ENCODE measurements at places on chromosomes 12 and 14. TPM values are rescaled to one million over a fixed set of nuclear protein-coding genes. Genes with fewer than 3 reads are reported as not detected.

GRCh38 chr14:54366736-54367735 lies 29.8 kb upstream of the CDKN3 start:
- H3K4me3 ChIP-seq = no peak overlapping the region
- peak; percentile 69 for DNase-seq
- H3K27ac ChIP-seq = no peak overlapping the region
- peaks cover 38% of the 10 kb centered on the region for H3K4me1 ChIP-seq
- H3K27me3 ChIP-seq = peaks cover 1% of the 10 kb centered on the region

DNA sequence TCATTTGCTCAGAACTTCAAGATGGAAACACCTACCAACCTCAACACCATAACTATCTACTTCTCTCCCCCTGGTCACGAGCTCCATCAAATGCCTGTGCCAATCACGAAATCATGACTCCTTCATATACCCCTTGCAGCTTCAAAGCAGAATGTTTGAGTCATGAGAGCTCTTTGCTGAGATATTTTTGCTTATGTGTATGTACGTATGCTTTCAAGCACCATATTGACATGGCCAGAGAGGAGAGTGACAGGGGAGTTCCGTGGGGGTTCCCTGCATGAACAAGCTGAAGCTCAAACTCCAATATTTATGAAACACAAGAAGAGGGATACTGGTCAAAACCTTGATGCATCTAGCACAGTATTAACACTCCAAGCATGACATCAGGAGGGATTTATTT lies 374.4 kb downstream of the DPF3 start:
- H3K27ac ChIP-seq = no peak overlapping the region
- H3K4me3 ChIP-seq = no peak overlapping the region
- H3K36me3 ChIP-seq = no peaks in the 10 kb centered on the region

- H3K4me1 ChIP-seq = no peaks in the 10 kb centered on the region
- H3K27ac ChIP-seq = no peak overlapping the region
- no peak for DNase-seq
- no peak overlapping the region for H3K4me3 ChIP-seq
- H3K27me3 ChIP-seq = no peaks in the 10 kb centered on the region
These were observed 11.5 kb upstream of the RASSF3 start for GRCh38 chr12:64598831-64599230.

DNA sequence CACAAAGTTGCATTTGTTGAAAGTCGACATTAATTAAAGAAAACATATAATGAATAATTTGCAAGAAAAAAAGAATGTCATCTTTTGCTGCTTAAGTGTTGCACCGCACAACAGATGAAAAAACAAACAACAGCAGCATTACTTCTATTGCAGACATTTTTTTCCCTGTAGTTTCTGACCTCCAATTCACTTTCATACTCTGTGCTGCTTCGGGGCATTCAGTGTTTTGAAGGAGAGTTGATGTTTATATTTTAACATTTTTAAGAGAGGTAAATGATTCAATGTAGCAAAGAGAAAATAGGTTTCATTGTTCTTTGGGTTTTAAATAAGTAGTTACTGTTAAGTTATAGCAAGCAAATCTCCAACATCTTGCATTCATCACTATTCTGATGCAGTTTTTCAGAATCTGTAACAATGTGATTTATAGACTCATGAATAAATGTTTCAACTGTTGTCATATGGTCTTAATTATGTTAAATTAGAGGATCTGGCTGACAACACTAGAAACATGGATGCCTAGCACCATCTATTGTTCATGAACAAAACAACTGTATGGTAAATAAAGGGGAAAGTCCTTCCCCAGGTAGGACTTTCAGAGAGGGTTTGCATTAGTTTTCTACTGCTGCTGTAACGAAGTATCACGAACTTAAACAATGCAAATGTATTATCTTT lies 168.1 kb downstream of the BCAT1 start:
- H3K4me1 ChIP-seq = no peaks in the 10 kb centered on the region
- no peaks in the 10 kb centered on the region for H3K36me3 ChIP-seq
- H3K4me3 ChIP-seq = no peak overlapping the region
- no peaks in the 10 kb centered on the region for H3K27me3 ChIP-seq
- no peak for DNase-seq

- no peak overlapping the region for H3K4me3 ChIP-seq
- no peak for DNase-seq
- H3K36me3 ChIP-seq = no peaks in the 10 kb centered on the region
- no peaks in the 10 kb centered on the region for H3K27me3 ChIP-seq
- H3K4me1 ChIP-seq = peaks cover 6% of the 10 kb centered on the region
These were observed 30.6 kb upstream of the NFYB start for GRCh38 chr12:104168596-104168995.

- peak overlapping the region; percentile 50 for H3K27ac ChIP-seq
- H3K4me3 ChIP-seq = no peak overlapping the region
- H3K27me3 ChIP-seq = no peaks in the 10 kb centered on the region
- DNase-seq = peak; percentile 93
These were observed 122.5 kb downstream of the PHLDA1 start for GRCh38 chr12:75908961-75909605.

GRCh38 chr14:92525322-92526095 lies 11.9 kb downstream of the RIN3 start:
- no peak overlapping the region for H3K4me3 ChIP-seq
- no peaks in the 10 kb centered on the region for H3K4me1 ChIP-seq
- H3K36me3 ChIP-seq = no peaks in the 10 kb centered on the region
- no peak for DNase-seq
- no peak overlapping the region for H3K27ac ChIP-seq

GRCh38 chr12:79549531-79550271 lies 141.1 kb downstream of the PAWR start:
- H3K4me1 ChIP-seq = peaks cover 55% of the 10 kb centered on the region
- H3K27ac ChIP-seq = peak overlapping the region; percentile 99
- H3K36me3 ChIP-seq = peaks cover 3% of the 10 kb centered on the region
- DNase-seq = peak; percentile 76
- H3K4me3 ChIP-seq = no peak overlapping the region
- no peaks in the 10 kb centered on the region for H3K27me3 ChIP-seq

GRCh38 chr12:104360983-104361707 lies 57.6 kb downstream of the EID3 start:
- no peaks in the 10 kb centered on the region for H3K36me3 ChIP-seq
- no peaks in the 10 kb centered on the region for H3K27me3 ChIP-seq
- H3K27ac ChIP-seq = no peak overlapping the region
- no peak overlapping the region for H3K4me3 ChIP-seq
- peak; percentile 44 for DNase-seq

- H3K27ac ChIP-seq = no peak overlapping the region
- no peaks in the 10 kb centered on the region for H3K27me3 ChIP-seq
- no peaks in the 10 kb centered on the region for H3K36me3 ChIP-seq
- H3K4me1 ChIP-seq = peaks cover 3% of the 10 kb centered on the region
- H3K4me3 ChIP-seq = no peak overlapping the region
- DNase-seq = no peak
These were observed 60.8 kb downstream of the SETD3 start for GRCh38 chr14:99419905-99420304.

- H3K4me3 ChIP-seq = no peak overlapping the region
- DNase-seq = no peak
- H3K36me3 ChIP-seq = no peaks in the 10 kb centered on the region
- H3K4me1 ChIP-seq = peaks cover 19% of the 10 kb centered on the region
These were observed 100.3 kb upstream of the NCOR2 start for GRCh38 chr12:124667506-124668326.

GRCh38 chr14:20524027-20524426 lies 18.7 kb downstream of the RNASE10 start:
- peaks cover 5% of the 10 kb centered on the region for H3K27me3 ChIP-seq
- no peak overlapping the region for H3K4me3 ChIP-seq

- H3K4me1 ChIP-seq = peaks cover 31% of the 10 kb centered on the region
- no peak overlapping the region for H3K4me3 ChIP-seq
- H3K27ac ChIP-seq = no peak overlapping the region
These were observed 587 bp downstream of the SELPLG start for GRCh38 chr12:108633081-108633533.

- H3K27me3 ChIP-seq = no peaks in the 10 kb centered on the region
- H3K27ac ChIP-seq = no peak overlapping the region
- H3K4me1 ChIP-seq = no peaks in the 10 kb centered on the region
- no peak overlapping the region for H3K4me3 ChIP-seq
- no peaks in the 10 kb centered on the region for H3K36me3 ChIP-seq
These were observed 8.9 kb upstream of the EEA1 start for GRCh38 chr12:92938018-92938417.

DNA sequence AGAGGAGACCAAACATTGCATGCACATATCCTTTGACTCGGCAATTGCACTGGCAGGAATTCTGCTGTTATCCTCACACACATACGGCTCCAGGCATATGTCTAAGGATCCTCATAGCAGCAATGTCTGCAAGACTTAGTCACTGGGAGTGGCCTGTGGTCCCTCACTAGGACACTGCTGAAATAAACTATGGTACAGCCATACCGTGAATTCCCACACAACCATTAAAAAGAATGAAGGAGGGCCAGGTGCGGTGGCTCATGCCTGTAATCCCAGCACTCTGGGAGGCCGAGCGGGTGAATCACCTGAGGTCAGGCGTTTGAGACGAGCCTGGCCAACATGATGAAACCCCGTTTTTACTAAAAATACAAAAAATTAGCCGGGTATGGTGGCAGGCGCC lies 105.1 kb downstream of the ZFP36L1 start:
- no peak overlapping the region for H3K27ac ChIP-seq
- peaks cover 26% of the 10 kb centered on the region for H3K4me1 ChIP-seq
- H3K27me3 ChIP-seq = no peaks in the 10 kb centered on the region
- DNase-seq = no peak

DNA sequence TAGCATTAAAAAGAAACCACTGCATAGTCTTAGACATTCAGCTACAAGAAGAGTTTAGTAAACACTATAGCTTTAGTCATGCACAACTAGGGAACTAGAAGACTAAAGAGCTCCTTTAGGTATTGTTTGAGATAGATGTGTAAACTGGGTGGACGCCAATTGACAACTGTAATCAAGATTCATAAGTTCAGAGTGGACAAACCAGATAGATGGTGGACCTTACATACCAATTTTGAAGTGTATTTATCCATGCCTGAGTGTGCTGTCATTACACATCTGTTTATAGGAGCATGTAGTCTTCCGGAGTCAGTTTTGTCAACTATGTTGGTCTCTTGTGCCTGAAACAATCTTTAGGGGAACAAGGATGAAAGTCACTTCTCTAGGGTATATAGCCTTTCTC lies 96.6 kb downstream of the LMO3 start:
- no peak overlapping the region for H3K27ac ChIP-seq
- no peak for DNase-seq

DNA sequence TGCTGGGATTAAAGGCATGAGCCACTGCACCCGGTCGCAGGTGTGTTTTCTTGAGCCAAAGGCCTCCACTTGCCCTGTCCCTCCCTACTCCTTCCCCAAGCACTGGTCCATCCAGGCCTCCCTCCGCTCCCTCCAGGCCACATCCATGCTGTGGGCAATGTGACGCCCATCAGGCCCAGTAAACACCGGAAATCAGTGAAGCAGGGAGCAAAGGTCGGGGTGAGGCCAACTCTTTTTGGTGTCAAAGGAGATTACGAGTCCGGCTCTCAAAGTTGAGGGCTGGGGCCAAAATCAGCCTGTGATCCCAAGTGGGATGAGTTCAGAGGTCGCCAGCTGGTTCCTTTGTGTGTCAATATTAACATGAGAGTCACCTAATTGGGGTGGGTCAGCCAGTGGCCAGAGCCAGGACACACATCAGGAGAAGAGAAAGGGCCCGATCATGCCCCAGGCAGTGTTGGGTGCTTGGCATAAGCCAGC lies 195.7 kb downstream of the RBM19 start:
- DNase-seq = no peak
- no peak overlapping the region for H3K27ac ChIP-seq
- no peak overlapping the region for H3K4me3 ChIP-seq
- H3K36me3 ChIP-seq = no peaks in the 10 kb centered on the region

DNA sequence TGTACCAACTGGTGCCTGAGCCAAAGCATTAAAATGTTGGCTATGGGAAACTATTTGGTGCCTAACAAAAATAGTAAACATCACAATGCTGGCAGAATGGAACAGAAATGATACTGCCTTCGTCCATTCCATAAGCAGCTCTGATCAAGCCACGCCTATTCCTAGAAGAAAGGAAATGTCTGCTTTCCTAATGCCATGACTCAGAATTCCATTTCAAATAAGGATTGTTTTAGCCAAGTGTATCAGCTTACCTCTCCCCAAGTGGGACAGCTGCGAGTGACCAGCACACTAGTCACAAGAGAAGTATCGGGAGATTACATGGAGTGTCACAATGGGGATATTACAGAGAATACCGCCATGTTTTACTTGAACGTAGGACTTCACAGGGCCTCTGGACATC lies 38.7 kb downstream of the GLT8D2 start:
- H3K27me3 ChIP-seq = no peaks in the 10 kb centered on the region
- H3K27ac ChIP-seq = peak overlapping the region; percentile 65
- no peak overlapping the region for H3K4me3 ChIP-seq

GRCh38 chr14:105862581-105863239 lies 336.3 kb downstream of the TMEM121 start:
- no peaks in the 10 kb centered on the region for H3K27me3 ChIP-seq
- H3K4me3 ChIP-seq = no peak overlapping the region
- no peaks in the 10 kb centered on the region for H3K4me1 ChIP-seq
- H3K27ac ChIP-seq = no peak overlapping the region

DNA sequence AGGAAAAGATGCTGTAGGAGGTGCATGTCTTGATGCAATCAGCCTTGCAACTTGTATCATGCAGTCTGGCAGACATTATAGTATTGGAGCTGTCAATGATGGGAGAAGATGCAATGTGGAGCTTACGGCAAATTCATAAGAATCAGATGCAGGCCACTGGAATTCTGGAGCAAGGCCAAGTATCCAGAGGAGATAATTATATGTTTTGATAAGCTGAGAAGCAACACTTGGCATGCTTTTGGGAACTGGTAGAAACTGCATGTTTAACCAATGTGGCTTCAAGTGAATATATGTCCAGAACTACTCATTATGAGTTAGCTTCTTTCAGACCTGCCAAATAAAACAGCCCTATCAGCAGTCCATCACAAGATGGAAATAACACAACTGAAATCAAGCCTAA lies 249.1 kb upstream of the PPFIA2 start:
- DNase-seq = no peak
- no peak overlapping the region for H3K27ac ChIP-seq
- H3K36me3 ChIP-seq = no peaks in the 10 kb centered on the region
- H3K4me1 ChIP-seq = no peaks in the 10 kb centered on the region

- H3K4me1 ChIP-seq = no peaks in the 10 kb centered on the region
- H3K27ac ChIP-seq = no peak overlapping the region
- peaks cover 2% of the 10 kb centered on the region for H3K27me3 ChIP-seq
- no peak overlapping the region for H3K4me3 ChIP-seq
- no peak for DNase-seq
- H3K36me3 ChIP-seq = no peaks in the 10 kb centered on the region
These were observed 172.9 kb upstream of the AVPR1A start for GRCh38 chr12:63323942-63324341.

- H3K4me3 ChIP-seq = peak overlapping the region; percentile 81
- peaks cover 6% of the 10 kb centered on the region for H3K27me3 ChIP-seq
- H3K27ac ChIP-seq = no peak overlapping the region
- no peak for DNase-seq
These were observed 1.3 kb downstream of the VASH1 start for GRCh38 chr14:76762411-76763095.

The RFX4 gene
- polyA plus RNA-seq = not detected

The TBC1D30 gene
- polyA plus RNA-seq = 4.9 TPM

The ANKRD9 gene
- polyA plus RNA-seq = 21.0 TPM

The SLC25A47 gene
- not detected for polyA plus RNA-seq

The OR6C1 gene
- polyA plus RNA-seq = not detected

The OAS3 gene
- polyA plus RNA-seq = 15.7 TPM

The CCDC38 gene
- polyA plus RNA-seq = not detected

The DHRS2 gene
- polyA plus RNA-seq = 0.10 TPM

The GALNT8 gene
- 0.03 TPM for polyA plus RNA-seq

Measured in endothelial cell of umbilical vein (primary cell).